ENCODE measurements at places on chromosomes 13 and 19.

GRCh38 chr19:44608391-44608821, 5.0 kb upstream of the IGSF23 start:
- no peak for DNase-seq

DNA sequence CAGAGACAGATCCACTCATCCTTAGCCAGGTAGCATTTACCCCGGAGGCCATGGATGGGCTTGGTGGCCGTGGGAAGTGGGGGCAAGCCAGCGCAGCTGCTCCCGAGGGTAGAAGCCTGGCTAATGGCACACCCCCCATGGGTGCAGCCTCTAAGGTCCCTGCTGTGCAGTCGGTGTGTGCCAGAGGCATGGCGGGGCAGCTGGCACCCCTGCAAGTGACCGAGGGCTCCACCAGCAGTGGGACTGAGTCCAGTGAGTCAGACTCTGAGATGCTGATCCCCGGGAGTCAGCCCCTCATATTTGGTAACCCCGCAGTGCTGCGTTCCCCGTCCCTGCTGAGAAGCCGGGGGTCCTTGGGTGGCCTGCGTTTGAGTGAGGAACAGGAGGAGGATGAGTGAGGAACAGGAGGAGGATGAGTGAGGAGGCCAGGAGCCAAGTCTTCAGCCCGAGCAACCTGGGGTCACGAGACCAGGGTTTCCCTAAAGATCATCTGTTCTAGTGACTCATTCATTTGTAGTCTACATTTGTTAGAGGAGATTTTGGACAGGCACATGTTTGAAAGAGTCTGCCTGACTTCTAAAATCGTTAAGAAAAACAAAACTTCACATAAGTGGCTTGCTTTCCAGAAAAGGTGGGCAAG, 180.7 kb downstream of the STK24 start:
- no peak for DNase-seq

DNA sequence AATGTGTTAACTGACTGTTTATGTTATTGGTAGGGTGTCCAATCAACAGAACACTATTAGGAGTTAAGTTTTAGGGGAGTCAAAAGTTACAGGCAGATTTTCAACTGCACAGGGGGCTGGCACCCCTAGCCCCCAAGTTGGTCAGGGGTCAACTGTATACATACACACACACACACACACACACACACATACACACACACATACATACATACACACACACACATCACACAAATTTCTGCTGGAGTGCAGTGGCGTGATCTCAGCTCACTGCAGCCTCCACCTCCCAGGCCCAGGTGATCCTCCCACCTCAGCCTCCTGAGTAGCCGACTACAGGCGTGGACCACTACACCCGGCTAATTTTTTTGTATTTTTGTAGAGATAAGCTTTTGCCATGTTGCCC, 10.2 kb downstream of the LRRC4B start:
- DNase-seq, result no peak

DNA sequence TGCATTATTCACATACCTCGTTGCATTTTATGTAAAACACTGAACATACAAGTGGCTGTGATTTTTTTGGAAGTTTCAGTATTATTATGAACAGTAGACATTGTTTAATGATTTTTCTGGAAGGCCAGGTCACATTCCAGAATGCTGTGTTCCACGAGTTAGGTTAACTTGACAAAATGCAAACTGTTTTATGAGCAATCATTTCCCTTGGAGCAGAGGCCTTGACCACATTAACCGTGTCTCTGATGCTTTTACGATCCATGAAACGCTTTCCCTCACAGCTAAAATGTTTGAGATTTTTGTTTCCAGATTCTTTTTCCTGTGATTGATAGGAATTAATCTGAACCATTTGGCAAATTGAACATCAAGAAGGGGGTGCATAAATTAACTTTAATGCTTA, 57.8 kb downstream of the MBNL2 start:
- DNase-seq, result no peak

DNA sequence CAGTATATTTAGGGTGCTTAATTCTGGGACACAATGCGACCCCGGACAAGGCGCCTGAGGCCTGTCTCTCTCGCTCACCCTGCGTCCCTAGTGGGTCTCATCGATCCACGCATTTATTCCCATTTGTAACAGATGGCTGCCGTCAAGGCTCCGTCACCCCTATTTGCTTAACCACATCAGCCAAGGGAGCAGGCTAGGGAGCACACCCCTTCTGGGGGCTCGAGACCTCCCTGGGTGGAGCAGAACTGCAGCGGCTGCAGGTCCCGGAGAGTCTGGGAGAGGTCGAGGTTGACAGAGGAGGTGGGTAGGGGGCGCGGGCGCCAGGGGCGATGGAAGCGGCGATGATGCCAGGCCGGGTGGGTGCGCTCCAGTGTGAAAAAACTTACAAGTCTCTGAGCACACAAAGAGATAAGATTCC, 507 bp downstream of the ALG5 start:
- peak; percentile 16 for DNase-seq

GRCh38 chr19:8641908-8642547, 11.6 kb downstream of the NFILZ start:
- no peak for DNase-seq

GRCh38 chr19:47389150-47389556, 30.2 kb downstream of the MEIS3 start:
- no peak for DNase-seq

GRCh38 chr13:112891477-112892401, 77.3 kb upstream of the MCF2L start:
- DNase-seq, result no peak

DNA sequence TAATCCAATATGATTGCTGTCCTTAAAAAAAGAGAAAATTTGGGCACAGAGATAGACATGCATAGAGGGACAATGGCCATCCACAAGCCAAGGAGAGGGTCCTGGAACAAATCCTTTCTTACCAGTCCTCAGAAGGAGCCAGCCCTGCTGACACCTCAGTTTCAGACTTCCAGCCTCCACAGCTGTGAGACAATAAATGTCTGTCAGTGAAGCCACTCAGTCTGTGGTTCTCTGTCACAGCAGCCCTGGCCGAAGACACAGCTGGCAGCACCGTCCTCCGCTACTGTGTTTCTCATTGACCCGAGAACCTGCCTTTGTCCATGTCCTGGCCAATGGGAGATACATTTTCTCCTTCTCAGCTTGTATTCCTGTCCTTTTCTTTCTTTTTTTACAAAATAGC, 207.9 kb downstream of the TM9SF2 start:
- DNase-seq, result no peak

DNA sequence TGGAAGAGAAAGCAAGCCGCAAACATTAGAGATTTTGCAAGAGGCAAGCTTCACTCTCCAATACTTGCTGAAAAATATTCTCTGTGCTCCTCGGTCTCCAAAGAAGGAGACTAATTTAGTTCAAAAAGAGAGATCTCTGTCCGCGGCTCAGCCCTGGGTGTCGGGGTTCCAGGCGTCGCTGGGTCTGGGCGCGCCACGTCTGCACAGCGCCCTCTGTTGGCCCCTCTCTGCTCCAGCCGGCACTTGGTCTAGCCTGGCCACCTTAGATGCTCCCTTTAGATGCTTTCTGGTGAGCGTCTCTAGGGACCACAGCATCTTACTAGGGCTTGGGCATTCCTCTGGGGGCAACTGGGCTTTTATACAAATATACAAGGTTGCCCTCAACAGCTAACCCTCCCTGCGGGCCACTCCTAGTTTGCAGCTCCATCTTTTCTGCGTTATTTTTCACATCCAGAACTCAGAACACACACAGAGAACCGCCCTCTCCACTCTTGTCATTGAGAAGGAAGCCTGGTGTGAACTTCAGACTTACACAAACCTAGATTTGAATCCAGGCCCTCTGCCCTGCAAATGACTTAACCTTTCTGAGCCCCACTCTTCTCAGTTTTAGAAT, 78.3 kb downstream of the CYSLTR2 start:
- DNase-seq, result no peak

GRCh38 chr19:37977992-37978391, 71.0 kb downstream of the SIPA1L3 start:
- DNase-seq, result no peak

DNA sequence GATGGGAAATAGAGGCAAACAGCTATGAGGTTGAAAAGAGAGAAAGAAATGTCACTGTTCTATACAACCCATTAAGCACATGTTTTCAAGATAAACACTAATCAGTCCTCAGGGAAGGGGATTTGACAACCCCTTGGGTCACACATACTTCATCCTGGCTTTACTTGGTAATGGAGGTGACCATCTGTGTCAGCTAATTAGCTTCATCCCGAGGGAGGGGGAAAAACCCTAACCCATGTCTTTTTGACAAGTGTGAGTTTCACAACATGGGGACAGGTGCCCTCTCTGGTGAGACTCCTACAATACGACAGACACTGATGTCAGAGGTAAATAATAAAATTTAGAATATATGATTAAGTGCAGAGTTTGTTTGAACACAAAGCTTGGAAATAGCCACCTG, 43.1 kb downstream of the ZNF611 start:
- no peak for DNase-seq

DNA sequence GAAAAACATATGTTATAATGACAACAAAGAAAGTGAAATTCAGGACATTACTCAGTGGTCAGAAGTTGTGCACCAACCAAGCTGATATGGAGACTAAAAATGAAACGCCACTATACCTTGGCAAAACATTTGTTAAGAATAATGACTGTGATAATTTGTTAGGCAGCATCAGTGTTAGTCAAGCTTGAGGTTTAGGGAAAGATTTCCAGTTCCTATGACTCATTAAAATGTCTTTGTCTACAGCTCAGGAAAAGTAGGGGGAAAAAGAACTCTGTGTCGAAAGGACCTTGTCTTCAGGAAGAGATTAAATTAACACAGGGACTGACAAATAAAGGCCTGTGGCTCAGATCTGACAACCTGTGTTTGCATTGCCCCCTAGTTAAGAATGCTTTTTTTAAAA, 764.1 kb upstream of the SLITRK6 start:
- no peak for DNase-seq

- no peak for DNase-seq
Measured at GRCh38 chr13:34862311-34862710, 79.8 kb upstream of the NBEA start.

DNA sequence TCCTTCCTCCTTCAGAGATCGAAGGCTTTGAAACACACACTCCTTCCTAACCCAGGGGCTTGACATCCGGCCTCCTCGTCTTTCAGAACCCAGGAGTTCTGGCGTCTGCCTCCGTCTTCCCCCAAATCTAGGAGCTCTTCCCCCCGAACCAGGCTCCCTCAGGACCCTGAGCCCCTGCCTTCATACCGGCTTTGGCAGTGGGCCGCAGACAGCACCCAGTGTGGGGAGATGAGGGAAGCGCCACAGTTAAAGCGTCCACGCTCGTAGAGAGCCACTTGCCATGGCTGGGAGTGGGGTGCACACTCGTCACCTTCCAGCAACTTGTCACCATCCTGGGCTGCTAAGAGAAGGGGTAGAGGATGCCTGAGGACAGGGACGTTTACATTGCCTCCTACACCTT, 3.9 kb upstream of the KLK1 start:
- no peak for DNase-seq

DNA sequence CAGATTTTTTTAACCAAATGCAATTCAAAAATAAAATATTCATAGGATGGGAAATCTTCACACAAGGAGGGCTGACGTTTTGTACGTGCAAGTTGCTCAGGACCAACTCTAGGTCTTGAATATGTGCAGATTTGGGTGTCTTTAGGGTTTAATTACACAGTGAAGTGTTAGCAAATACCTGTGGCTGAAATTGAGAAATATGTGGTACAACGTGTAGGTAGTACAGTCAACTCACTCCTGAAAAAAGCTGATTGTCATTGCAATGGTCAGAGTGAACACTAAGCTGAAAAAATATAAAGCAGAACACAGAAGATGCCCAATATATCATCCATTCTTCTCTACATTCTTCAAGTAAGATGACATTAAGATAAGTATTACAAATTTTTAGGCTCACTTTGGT, 314.3 kb downstream of the SLITRK1 start:
- no peak for DNase-seq
